Stimulated activated naive CD8-positive, alpha-beta T cell treated with anti-CD3 and anti-CD28 coated beads, Interleukin-15, Interleukin-2, amounts not matched to agents 100 U/mL and 50 U/mL, for 24 hours (primary cell): ENCODE measurements at places on chromosomes 11 and 22.

- DNase-seq = no peak
Measured at GRCh38 chr22:40434106-40434505, 63.7 kb downstream of the SGSM3 start.

DNA sequence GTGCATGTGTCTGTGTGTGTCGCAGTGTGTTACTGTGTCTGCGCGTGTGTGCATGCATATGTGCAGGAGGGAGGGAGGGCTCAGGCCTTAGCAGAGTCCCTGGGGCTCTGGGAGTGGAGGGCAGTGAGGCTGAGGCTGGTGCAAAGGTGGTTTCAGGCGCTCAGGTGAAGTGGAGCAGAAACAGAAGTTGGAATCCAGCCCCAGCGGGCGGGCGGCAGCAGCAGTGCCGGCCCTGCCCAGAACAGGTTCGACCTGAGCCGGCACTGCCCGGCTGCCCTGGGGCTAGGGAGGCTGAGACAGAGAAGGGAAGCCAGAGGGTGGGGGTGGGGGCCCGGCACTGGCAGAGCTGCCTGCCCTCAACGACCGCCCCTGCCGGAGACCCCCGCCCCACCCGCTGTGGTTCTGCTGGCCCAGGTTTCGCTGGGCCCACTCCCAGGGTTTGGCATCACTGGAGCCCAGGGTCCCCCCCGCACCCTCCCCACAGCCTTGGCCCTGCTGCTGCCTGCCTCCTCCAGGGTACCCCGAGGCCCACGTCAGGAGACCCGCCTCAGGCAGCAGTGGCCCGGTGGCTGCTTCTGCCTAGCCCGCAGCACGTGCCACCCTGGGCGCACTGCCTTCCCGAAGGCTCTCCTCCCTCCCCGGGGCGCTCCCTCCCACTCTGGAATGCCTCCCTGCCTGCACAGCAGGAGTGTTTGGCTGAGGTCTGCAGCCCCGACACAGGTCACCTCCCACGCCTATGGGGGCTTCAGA, 13.3 kb downstream of the ASCL2 start:
- no peak for DNase-seq

DNA sequence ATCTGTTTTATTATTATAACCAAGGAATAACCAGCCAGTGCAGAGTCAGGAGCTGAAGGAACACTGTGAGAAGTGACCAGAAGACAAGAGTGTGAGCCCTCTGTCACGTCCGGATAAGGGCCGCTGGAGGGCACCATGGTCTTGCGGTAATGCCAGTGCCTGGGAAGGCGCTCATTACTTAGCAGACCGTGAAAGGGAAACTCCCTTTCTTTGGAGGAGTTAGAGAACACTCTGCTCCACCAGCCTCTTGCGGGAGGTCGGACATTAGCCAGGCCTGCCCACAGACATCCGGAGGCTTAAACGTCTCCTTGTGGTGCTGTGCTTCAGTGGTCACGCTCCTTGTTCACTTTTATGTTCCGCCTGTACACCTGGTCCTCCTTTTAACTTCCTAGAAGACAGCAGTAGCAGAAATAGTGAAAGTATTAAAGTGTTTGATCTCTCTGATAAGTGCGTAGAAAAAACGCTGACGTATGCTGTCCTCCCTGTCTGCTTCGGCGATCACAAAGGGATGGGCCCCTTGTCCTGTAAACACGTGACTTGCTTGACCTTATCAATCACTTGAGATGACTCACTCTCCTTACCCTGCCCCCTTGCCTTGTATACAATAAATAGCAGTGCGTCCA, 120.6 kb upstream of the LMO1 start:
- DNase-seq = no peak

DNA sequence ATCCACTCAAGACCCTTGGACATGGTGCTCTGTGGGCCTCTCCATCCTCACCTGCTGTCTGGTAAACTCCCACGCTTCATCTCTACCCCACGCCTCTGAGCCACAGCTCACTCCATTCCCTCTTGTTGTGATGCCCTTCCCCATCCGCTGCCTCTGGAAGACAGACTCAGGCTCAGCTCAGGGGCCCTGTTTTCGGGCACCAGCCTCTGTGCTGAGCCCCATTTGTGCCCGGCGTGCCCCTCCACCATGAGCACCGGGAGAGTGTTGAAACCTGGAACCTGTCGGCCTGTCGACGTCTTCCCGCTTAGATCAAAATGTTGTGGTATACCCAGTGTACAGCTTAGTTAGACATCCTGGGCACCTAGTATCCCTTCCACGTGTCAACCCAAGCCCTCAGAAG, 6.5 kb upstream of the SCUBE1 start:
- DNase-seq = no peak

DNA sequence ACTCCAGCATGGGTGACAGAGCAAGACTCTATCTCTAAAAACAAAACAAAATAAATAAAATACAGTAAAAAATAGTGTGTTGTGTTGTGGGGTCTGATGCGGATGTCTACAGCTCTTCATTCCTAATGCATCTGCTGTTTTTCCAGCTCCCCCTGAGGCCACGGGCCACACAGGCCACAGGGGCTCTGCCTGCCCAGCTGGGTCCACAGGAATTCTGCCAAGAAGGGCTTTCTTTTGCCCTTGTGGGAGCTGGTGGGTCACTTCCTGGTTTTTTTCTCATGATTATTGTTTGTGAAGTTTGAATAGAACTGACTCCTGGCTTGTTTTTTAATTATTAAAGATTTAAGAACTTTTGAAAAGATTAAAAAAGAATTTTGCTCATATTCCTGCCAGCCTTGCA, 67.4 kb upstream of the CLDN5 start:
- no peak for DNase-seq

GRCh38 chr22:35627267-35628041, 10.3 kb upstream of the MB start:
- DNase-seq = peak; percentile 76

GRCh38 chr11:9771071-9771511, 107.2 kb downstream of the SWAP70 start:
- no peak for DNase-seq

DNA sequence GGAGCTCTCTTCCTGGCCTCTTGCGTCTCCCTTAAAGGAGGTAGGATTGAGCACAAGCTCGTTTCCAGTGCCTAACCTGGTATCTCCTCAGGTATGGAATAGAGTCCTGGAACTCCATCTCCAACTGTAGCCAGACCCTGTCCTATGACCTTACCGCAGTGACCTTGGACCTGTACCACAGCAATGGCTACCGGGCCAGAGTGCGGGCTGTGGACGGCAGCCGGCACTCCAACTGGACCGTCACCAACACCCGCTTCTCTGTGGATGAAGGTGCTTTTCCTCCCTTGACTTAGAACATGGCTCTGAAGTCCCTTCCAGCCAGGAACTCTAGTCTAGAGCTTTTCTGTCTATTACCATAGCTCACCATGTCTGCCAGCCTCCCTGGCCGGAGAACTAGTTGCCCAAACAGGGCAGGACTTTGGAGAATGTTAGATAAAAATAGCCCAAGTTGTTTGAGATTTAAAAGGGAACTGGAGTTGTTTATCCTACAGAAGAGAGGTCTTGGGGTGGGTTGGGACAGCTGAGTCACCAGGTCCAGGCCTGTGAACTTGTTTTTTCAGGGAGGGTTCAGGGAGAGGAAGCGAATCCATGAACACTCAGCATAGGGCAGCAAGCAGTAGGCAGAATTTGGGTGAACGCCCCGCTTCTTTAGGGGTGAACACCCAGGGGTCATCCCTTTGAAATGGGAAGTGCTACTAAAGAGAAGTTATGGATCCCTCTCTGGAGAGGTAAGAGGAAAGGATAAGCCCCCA, 3.3 kb downstream of the IL10RA start:
- DNase-seq = no peak

DNA sequence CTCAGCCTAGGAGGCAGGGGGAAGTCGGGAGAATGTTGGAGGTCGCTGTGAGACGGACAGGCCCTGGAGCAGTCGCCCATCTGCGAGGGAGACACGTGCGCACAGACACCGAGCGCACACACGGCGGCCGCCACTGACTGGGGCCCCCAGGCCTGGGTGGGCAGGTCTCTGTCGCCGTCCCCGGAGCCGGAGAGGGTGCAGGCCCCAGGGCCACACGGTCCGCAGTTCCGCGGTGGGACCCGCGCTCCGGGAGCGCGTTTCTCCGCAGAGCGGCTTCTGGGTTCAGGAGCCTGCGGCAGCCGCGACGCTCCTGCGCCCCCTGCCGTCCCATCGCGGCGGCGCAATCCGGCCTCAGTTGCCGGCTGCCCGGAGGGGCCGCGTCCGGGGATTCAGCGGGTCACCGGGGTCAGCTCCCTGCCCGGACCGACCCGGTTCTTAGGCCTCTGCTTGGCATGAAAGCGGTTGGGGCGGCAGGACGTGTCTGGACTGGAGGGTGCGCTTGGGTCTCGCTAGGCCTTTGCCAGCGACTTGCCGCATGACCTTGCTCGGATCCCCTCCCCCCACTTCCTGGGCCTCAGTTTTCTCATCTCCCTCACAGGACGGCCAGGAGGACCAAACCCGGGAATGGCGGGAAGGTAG, 31.2 kb downstream of the PDE2A start:
- DNase-seq = peak; percentile 79

DNA sequence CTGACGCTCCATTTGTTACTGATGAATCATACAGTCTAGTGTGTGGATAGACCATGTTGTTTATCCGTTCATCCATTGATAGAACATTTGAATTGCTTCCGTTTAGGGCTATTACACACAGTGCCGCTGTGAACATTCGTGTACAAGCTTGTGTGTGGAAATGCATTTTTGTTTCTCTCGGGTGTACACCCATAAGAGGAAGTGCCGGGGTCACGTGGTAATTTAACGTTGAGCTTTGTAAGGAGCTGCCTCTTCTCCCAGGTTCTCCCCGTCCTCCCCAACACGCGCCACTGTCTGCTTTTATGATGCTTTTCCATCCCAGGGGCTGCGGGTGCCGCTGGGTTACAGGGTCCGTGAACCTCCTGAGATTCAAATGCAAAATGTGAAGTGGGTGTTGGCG, 142.3 kb downstream of the IGLL1 start:
- DNase-seq = no peak

DNA sequence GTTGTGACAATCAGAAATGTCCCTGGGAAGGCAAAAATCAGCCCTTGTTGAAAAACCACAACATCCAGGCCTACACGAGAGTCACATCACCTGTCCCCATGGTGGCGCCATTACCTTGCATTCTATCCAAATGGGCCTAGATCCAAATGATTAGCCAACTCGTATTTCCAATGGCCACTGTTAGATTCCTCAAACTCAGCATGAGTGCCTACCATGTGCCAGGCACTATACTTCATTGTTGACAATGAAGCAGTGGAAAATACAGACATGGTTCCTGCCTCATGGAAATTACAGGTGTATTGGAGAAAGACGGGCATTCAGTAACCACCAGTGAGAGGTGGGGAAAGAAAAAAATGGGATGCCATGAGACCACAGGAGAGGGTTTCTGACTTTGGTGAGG, 29.8 kb upstream of the CREB3L1 start:
- DNase-seq = peak; percentile 39

GRCh38 chr11:14902650-14903350, 10.8 kb upstream of the CYP2R1 start:
- no peak for DNase-seq

DNA sequence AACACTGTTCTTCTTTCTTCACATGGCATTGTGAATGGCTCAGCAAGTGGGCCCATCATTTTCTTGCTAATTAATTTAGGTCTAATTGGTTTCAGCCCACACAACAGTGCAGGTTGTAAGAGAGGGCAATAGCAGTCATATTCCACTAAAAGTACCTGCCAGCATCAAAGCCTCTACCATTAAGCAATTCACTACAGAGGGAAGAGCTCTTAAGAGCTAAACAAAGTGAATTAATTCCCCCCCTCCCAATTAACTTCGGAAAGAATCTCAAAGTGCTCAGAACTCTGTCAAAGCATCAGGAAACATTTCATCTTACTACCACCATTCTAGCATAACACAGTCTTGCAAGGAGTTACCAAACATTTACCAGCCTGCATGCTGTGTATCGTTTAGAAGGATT, 133.9 kb upstream of the UBASH3B start:
- no peak for DNase-seq

DNA sequence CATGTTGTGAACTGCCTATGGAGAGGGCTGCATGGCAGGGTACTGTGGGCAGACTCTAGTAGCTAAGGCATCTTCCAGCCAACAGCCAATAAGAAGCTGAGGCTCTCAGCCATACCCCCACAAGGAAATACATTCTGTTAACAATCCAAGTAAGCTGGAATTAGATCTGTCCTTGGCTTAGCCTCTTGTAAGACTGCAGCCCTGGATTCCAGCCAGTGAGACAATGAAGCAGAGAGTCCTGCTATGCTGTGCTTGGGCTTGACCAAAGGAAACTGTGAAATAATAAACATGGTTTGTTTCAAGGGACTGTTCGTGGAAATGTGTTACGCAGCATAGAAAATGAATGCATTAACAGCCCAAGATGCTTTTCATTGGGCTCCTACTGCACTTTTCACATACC, 1097.4 kb upstream of the CCDC90B start:
- DNase-seq = no peak

GRCh38 chr22:49162841-49163240, 664.8 kb downstream of the BRD1 start:
- no peak for DNase-seq

DNA sequence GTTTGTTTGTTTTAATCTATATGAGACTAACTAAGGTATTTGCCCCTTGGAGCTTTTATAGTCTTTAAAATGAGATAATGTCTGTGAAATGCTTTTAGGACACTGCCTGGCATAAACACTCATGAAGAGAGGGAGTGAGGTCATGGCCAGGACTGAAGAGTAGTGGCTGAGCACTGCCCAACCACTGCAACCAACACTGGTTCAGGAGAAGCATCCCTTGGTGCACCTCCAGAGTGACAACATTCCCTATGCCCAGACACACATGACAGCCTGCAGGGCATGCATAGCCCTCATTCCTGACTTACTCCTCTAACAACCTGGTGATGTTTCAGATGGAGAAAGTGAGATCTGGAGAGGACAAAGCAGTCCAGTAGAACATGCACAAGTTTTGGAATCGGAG, 36.1 kb downstream of the ME3 start:
- DNase-seq = no peak

DNA sequence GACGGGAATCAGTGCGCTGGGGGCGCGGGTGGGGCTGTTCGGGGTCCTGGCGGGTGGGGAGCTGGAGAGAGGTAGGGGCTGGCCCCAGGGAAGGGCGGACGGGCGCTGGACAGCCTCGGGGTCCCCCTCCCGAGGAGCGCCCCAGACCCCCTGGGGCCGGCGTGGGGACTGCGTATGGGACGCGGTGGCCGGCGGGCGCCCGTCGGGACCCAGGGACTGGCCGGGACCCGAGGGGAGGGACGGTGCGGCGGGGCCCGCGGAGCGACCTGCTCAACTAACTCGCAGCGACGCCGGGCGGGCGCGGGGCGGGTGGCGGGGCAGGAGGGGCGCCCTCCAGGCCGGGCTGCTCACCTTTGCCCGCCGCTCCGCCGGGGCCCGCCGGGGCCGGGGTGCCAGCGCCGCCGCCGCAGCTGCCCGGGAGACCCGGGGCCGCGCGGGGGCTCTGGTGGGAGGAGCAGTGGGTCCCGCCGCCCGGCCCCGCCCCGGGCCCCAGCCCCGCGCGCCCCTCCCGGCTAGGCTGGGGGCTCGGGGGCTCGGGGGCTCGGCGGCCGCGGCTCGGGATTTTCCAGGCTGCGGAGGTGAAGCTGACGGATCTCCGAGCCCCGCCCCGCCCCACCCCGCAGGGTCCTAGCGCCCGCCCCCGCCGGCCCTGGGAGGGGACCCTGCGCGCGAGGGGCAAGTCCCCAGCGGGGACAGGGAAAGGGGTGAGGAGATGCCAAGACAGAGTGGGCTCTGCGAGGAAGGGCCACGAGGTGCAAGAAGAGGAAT, 12.3 kb downstream of the STARD10 start:
- DNase-seq = peak; percentile 62
